Tibial nerve (tissue), 4 donors: ENCODE measurements at places on chromosomes 6 and 20.

DNA sequence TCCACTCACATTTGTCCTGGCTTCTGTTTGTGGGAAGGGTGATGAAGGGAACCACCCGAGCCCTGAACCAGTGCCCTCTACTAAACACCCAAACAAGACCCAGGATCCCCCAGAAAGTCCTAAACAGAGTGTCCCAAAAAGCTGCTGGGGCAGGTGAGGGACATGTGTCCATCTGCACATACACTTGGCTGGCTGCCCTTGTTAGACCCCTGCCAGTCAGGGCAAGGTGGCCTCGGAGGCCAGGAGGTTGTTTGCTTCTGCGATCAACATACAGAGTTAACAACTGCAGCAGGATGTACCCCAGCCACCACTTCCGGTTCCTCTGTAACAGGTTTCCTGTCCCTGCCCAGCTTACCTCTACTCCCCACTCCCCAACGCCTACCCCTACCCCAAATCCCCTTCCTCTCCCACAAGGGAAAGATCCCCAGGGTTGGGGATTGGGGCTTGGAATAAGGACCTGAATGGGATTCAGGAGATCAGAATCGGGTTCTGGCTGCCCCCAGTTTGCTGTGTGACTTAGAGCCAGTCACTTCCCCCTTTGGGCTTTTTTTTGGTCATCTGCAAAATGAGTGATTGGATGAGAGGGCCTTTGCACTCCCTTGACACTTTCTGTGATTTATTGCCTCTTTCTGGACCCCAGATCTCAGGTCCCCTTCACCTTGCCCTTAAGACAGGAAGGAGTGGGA is 13.9 kb downstream of the DEF6 start:
- no peak overlapping the region for H3K27ac ChIP-seq

GRCh38 chr6:91704531-91704930 is 1117.7 kb upstream of the MAP3K7 start:
- no peaks in the 10 kb centered on the region for H3K27me3 ChIP-seq
- H3K27ac ChIP-seq = no peak overlapping the region
- H3K4me3 ChIP-seq = no peak overlapping the region

DNA sequence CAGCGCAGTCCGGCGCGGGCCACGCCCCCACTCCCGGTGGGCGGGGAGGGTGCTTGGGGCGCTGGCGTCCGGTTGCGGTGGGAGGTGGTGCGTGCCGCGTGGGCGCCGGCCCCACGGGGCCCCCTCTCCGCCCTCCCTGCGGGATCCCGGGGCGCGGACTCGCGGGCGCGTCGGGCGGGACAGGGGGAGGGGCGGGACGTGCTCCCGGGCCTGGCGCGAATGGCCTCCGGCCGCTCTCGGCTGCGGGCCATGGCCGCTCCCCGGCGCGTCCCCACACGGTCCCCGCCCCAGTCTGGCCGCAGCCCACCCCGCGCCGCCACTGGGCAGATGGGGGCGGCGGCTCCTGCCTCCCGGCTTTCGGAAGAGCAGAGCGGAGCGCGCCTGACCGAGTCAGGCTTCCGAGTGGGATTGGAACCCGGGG is 771 bp upstream of the PPP1R3G start:
- no peaks in the 10 kb centered on the region for H3K36me3 ChIP-seq
- H3K4me3 ChIP-seq = peak overlapping the region; percentile 64
- peak overlapping the region; percentile 71 for H3K27ac ChIP-seq
- H3K4me1 ChIP-seq = peaks cover 9% of the 10 kb centered on the region
- no peak for DNase-seq

DNA sequence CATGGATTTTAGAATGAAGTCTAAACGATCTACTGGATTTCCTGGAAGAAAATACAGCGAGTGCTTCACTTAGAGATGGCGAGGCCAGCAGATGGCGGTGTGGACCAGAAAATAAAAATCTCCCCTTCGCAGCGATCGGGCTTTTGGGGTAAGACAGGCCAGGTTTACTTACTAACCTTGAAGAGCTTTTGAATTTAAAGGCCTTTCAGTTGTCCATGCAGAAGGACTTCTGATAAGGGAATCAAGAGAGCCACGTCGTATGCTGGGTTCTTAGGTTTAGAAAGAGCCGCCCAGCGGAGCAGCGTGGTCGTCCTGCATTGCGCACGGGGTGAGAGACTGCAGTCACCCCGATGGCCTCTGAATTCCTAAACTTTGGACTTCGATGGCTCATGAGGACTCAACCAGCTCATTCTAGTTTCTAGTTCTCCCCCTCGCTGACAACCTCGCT is 125.2 kb upstream of the RALGAPA2 start:
- no peak overlapping the region for H3K27ac ChIP-seq
- DNase-seq = peak; percentile 64
- H3K4me3 ChIP-seq = no peak overlapping the region
- H3K36me3 ChIP-seq = no peaks in the 10 kb centered on the region

DNA sequence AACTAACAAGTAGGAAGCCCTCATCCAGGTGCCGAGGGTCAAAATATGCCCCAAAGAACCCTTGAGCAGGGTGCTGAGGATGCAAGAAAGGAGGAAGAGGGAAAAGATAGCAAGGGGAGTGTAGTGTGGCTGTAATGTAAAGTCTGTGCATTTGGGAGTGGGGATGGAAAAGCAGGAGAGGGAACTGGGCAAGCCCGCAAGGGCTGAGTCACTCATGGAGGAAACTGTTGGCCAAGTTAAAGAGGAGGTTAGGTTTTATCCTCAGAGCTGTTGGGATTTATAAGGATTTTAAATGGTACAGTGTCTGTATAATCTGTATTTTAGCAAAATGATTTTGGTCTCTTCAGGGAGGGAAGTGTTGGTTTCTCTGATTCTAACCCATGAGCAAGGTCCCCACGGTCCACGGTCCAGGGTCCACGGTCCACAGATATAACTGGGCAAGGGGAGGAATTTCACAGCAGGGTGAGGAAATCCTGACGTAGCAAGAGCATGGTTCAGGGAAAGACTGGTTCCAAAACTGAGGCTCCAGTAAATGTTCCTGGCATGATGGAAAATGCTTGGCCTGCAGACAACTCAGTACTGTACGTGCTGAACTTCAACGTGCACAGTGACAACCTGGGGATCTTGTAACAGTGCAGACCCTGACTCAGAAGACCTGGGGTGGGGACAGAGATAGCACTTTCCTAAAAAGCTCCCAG is 759.8 kb downstream of the PTPRT start:
- no peak for DNase-seq
- H3K4me1 ChIP-seq = no peaks in the 10 kb centered on the region
- no peaks in the 10 kb centered on the region for H3K36me3 ChIP-seq
- H3K4me3 ChIP-seq = no peak overlapping the region
- H3K27ac ChIP-seq = no peak overlapping the region
- H3K27me3 ChIP-seq = no peaks in the 10 kb centered on the region

GRCh38 chr6:29201966-29202365 is 31.3 kb downstream of the OR2J2 start:
- H3K27ac ChIP-seq = no peak overlapping the region
- no peaks in the 10 kb centered on the region for H3K36me3 ChIP-seq
- H3K4me1 ChIP-seq = no peaks in the 10 kb centered on the region
- no peaks in the 10 kb centered on the region for H3K27me3 ChIP-seq
- no peak for DNase-seq
